Activated CD8-positive, alpha-beta memory T cell treated with anti-CD3 and anti-CD28 coated beads, Interleukin-2, amount 50 U/mL, for 48 hours (primary cell): ENCODE measurements at places on chromosomes 13 and 19.

- DNase-seq, result no peak
These were observed 122.4 kb upstream of the MAB21L1 start for GRCh38 chr13:35598790-35599369.

DNA sequence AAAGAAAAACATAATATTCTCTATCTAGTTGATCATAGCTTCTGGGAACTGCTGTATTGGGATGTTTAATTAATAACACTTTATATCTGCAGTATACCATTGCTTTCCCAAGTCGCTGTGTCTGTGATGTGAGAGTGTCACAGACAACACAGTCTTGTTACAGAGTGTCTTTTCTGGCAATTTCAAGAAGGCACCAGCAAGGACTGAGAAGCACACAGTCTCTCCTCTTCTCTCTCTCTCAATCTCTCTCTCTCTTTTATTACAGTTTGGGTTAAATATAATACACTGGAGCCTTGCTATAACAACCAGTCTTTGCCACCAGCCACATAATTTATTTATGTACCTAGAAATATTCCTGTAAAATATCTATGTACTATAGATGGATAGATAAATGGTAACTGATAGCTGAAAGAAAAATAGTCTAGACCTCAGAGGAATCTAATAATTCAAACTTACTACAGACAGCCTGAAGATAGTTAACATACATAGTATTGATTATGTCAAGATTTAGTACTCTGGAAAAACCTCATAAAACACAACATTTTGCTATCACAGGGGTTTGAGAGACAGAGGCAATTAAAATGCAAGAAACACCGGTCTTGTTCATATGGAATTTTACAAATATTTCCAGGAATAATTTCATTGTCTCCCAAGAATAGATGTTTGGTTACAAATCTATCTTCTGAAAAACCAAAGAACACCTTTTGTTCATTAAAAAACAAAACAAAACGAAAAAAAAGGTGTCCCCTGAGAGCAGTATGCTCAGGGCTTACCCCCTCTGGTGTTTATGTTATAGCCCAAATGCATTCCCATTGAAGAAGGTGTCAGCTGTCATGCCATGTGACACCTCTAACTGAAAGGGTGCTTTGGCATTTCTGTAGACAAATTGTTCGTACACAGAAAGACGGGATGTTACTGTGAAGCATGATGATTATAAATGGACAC, 507.8 kb downstream of the TBC1D4 start:
- no peak for DNase-seq

- DNase-seq, result no peak
These were observed 8.1 kb downstream of the DGKH start for GRCh38 chr13:42056583-42056982.

DNA sequence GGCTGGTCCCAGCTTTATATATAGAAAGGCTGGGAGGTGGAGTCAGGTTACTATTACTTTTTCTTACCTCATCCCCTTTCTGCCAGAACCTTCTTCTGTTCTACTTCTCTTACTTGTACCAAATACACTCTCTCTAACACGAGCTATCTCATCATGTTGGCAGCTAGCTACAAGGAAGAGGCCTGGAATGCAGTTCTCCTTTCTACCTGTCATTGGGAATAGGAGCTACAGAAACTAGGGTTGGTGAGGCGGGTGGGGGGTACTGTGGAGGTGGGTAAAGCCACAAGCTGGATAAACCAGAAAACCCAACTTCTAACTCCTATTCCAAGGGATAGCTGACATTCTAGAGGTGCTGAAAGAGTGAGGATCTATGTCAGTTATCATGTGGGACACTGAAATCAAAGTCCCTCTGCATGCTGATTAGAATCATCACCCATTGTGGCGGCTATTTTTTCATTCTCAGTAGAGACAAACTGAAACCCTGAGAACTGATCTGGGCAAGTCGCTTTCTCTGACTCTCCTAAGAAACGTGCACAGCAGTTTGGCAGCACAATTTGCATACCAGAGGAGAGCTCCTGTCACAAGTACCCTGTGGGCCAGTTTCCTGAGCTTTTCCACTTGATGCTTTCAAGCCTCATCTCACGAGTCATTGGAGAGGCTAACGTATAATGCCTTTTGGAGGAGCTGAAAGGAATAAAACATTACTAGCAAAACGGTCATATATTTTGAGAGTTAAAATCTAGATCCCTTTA, 358.1 kb downstream of the ENOX1 start:
- DNase-seq, result no peak
